Activated CD4-positive, CD25-positive, alpha-beta regulatory T cell (primary cell): ENCODE measurements at places on chromosomes 2 and 18.

GRCh38 chr18:48679236-48679635 is 140.4 kb downstream of the CTIF start:
- no peak for DNase-seq

GRCh38 chr18:34224423-34225217 is at the start of gene NOL4:
NOL4 (minus strand) TSS chr18:34224913; CDS start chr18:34223253, 1,660 bp downstream.
- DNase-seq = no peak

GRCh38 chr2:134683561-134684112 is 35.2 kb downstream of the TMEM163 start:
- DNase-seq = no peak

DNA sequence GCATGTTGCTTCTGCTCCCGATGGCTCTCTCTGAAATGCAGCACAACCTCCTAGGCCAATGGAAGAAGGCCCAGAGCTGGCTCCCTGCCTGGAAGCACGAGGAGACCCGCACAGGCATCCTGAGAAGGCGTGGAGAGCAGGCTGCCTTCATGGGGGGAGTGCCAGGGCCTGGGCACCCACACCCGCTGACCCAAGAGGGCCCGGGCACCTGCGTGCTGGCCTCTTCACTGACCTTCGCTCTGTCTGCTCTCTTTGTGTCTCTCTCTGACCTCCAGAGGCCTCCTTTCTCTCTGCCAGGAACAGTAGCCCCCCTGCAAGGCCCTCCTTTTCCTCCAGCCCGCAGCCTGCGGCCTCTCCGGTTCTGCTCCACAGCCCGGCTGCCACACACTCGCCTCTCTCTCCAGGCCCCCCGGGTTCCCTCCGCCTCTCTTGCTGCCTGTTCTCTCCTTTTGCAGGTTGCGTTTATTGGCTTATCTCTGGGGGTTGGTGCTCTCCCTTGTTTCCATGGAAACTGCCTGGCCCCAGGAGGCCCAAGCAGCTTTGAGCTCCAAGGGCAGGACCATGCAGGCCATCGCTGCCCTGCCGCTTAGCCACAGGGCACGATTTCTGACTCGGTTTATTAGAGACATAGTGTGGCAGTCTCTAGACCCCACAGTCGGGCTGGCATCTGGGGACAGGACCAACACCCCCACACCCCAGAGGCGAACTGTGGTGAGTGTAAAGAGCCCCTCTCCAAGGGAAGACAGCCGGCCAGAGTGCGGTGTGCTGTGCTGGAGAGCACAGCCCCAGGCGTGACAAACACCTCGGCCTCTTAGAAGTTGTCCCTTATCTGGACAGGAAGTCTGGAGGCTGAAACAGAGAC is 1.7 kb downstream of the MZT2B start:
- DNase-seq = no peak

DNA sequence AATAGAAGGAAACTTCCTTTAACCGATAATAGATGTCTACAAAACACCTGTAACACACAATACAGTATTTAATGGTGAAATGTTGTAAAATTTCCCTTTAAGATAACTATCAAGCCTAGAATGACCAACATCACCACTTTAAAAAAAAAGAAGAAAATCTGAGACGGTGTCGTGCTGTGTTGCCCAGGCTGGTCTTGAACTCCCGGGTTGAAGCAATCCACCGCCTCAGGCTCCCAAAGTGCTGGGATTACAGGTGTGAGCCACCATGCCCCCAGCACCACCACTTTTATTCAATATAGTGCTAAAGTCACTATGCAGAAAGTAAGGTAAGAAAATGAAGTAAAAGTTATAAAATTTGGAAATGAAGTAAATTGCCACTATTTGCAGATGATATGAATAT is 96.9 kb downstream of the MYOM1 start:
- DNase-seq = no peak

- no peak for DNase-seq
These were observed 57.3 kb upstream of the ZDBF2 start for GRCh38 chr2:206217166-206217565.

DNA sequence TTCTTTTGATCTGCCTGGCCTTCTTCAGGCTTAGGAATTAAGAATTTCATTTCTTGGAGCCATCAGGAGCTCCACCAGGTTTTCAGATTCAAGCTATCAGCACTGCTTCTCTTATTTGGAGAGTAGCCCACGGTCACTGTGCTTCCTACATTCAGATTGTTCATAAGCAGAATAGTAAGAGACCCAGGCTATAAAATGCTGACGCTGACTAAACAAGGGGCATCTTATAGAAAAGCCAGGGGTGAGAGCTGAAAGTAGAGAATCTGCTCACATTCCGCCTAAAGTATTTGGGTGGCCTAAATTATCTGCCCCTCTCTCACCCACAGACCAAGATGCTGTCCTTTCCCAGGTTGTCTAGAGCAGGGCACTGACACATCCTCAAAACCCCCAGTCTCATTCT is 120.3 kb upstream of the SULT1C3 start:
- DNase-seq = no peak

DNA sequence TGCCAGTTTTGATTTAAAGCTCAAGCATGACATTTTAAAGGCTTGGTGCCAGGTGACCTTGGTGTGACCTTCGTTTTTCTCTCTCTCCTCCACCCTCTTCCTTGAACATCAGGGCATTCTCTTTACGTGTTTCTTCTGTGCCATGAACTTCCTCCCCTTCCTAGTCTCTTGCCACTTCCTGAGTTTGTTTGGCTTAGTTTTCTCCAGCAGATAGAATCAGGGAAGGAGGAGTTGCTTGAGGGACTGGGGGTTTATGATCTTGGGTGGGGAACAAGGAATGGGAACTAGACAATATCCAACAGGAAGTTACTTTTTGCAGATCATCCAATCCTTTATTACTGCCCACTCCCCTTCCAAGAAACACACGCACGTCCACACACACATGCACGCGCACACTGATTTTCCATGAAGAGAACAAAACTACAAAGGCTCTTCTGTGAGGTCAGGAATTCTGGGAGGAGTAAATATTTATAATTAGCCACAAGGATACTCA is 210.6 kb upstream of the EPAS1 start:
- no peak for DNase-seq

DNA sequence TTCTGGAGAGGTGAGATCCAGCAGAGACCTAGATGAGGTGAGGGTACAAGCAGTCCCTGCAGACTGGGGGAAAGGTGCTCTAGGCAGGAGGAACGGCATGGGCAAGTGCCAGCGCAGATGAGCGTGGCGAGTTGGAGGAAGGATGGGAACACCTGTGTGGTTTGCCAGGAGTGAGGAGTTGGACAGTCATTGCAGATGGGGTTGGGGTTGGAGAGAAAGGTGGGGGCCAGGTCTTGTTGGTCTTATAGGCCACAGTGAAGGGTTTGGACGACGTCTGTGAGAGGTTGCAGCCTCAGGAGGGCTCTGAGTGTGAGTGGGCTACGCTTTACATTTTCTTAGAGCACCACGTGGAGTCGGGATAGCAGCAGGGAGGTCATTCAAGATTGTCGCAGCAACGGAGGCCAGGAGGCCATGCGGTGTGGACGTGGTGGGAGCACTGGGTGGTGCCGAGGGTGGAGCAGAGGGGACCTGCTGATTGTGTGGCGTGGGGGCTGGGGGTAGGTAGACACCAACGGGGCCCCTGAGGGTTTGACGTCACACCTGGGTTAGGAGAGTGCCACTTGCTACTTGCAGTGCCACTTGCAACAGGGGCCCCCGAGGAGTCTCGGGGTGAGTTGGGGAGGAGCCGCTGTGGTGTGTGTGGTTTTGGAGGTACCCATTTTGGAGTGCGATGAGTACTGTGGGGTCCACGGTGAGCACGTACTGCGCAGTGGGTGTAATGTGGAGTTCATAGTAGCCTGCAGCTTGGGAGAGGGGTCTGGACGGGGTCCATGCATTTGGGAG is 66.2 kb downstream of the LPIN1 start:
- DNase-seq = no peak

- DNase-seq = no peak
These were observed 518.0 kb downstream of the ADCYAP1 start for GRCh38 chr18:1422634-1423033.

- no peak for DNase-seq
These were observed 82.1 kb downstream of the BIN1 start for GRCh38 chr2:127024769-127025358.

DNA sequence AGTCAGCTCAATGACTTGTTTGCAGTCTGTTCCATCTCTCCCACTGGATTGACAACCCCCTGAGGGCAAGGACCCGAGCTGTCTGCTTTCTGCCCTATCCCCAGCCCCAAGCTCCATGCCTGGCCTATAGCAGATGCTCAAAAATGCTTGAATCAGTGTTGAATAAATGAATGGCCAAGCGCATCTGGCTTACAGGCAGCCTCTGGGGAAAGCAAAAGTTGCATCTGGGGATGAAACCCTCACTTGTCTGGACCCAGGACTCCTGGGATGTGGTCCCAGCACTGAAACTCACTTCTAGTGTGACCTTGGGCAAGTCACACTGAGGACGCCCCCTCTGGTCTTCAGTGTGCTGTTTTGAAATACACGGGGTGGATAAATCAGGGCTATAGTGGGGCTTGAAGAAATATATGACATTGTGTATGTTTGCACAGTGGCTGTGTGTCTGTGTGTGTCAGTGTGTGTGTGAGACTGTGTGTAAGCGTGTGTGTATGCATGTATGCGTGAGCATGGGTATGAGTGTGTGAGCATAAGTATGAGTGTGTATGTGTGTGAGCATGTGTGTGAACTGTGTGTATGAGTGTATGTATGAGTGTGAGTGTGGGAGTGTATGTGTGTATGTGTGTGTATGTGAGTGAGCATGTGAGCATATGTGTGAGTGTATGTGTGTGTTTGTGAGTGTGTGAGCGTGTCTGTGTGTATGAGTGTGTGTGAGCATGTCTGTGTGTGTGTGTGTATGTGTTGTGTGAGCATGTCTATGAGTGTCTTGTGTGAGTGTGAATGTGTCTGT is 27.8 kb upstream of the TNS1 start:
- no peak for DNase-seq

- DNase-seq = no peak
These were observed 138.4 kb downstream of the MBP start for GRCh38 chr18:76994086-76994654.

DNA sequence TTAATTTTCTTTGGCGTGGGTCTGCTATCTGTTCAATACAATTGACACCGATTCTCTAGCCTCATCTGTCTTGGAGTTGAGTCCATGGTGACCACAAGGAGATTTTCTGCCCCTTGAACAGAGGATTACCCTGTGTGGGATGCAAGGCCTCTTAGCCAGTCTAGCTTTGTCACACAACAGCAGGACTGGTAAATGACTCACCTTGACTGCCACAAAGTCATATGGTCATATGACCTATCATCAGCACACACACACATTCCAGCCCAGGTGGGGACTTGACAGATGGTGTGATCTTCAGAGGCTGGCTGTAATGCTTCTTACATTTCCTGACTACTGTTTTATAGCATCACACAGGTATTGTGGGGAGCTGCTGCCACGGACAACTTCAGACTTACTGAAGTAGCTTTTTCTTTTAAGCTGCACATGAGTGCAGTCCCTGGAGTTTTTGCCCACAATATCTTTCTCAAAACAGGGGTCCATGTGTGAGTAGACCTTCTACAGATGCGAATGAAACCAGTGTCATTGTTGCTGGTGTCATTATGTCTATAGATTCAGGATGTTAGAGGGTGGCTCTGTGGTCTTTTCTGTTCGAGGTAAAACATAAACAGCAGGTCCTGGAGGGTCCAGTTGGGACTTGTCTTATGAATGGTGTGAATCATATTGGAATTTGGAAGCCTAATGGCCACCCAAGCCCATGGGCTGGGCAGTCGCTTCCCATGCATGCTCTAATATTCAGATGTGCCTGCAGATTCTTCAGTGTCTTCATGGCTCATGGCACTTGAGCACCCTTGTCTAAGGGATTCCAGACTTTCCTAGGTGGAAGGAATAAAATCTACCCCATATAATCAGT is 18.6 kb upstream of the ACOXL start:
- DNase-seq = no peak

- no peak for DNase-seq
These were observed 64.0 kb upstream of the DNMT3A start for GRCh38 chr2:25405611-25406295.

DNA sequence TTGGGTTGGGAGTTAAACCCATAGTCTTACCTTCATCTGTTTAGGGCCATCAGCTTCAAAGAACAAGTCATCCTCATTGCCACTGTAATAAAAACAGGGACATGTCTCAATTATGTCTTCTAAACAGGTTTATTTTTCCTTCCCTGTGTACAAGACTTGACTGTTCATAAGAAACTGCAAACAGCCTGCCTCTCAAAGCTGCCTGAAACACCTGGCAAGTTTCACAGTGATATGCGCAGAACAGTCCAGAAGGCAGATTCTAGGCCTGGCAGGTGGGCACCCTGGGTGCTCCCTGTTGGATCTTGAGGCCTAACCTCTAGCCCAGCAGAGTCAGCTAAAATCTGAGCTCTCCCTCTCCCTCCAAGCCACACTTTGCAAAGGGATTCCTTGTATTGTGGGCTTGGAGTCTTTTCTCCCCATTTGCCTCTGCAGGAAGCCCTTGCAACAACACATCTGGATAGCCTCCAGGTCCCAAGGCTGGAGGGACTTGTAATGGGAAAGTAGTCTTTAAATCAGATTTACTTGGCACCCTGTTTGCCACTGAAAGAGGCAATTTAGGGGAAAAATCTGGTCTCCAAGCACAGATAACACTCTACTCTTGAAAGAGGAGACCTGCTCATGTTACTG is 930 bp downstream of the IL1B start:
- no peak for DNase-seq

GRCh38 chr2:33216508-33217182 is 259.8 kb upstream of the RASGRP3 start:
- DNase-seq = no peak

GRCh38 chr18:47915930-47916329 is 14.5 kb downstream of the SMAD2 start:
- DNase-seq = no peak
